ENCODE measurements at places on chromosomes 11 and 22.

DNA sequence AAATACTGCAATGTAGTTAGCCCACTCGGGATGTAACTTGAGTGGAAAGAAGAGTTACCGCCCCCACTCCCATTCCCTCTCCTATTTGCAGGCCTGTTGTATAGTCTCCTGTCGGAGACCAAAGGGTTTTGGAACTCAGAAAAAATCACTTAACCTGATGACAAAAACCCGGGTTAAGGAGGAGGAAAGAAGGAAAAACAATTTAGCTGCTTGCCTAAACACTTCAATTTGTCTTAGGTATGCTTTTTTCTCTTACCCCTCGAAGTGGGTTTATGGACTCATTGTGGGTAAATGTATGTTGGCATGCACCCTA is 2.2 kb downstream of the YAP1 start:
- DNase-seq = no peak

- no peak for DNase-seq
Observed at GRCh38 chr11:28606930-28607329, 498.7 kb downstream of the METTL15 start.

DNA sequence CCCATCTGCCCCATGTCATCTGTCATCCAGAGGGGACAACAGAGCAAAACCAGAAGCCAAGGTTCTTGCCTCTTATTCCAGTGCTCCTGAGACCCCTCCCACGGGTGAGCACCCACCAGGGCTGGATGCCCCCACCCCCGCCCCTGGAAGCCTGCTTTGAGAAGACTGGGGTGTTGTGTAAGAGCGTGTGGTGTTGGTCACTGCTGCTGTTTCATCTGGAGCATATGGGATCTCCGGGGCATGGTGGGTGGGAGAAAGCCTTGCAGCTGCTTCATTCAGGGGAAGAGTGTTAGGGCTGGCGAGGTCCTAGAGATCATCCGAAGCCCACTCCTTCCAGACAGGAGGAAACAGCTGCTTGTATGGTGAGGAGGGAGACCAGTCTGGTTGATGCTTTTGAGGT is 54.1 kb downstream of the CHRDL2 start:
- DNase-seq = no peak

- DNase-seq = no peak
Observed at GRCh38 chr11:117989351-117990102, 3.3 kb downstream of the IL10RA start.

DNA sequence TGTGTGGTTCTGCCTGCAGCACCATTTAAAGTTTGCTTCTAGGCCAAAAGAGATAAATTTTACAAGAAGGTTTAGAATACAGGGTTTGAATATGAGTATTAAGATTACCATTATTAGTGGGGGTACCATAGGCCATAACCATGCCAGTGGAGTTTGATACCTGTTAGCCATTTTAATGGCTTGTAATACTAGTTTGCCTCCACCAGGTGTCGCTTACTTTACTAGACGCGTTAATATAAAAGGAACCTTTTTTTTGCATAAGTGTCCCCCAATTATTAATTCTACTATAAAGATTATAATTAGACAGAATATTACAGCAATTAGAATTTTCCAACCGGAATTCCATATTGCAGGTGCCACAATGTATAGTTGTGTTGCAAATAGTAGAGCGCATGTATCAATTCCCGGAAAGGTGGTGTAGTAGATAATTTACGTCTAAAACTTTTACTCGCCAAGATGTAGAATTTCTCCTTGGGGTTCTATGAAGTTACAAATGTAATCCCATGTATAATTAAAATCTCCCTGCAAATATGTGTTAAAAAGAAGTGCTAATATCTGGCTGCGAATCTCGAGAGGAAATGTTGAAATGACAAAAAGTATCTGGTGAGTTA is 16.1 kb downstream of the MS4A6E start:
- DNase-seq = peak; percentile 23

GRCh38 chr11:62555464-62556107 is 9.0 kb upstream of the AHNAK start:
- DNase-seq = peak; percentile 93

GRCh38 chr11:30143098-30143705 is 87.6 kb upstream of the FSHB start:
- peak; percentile 31 for DNase-seq

DNA sequence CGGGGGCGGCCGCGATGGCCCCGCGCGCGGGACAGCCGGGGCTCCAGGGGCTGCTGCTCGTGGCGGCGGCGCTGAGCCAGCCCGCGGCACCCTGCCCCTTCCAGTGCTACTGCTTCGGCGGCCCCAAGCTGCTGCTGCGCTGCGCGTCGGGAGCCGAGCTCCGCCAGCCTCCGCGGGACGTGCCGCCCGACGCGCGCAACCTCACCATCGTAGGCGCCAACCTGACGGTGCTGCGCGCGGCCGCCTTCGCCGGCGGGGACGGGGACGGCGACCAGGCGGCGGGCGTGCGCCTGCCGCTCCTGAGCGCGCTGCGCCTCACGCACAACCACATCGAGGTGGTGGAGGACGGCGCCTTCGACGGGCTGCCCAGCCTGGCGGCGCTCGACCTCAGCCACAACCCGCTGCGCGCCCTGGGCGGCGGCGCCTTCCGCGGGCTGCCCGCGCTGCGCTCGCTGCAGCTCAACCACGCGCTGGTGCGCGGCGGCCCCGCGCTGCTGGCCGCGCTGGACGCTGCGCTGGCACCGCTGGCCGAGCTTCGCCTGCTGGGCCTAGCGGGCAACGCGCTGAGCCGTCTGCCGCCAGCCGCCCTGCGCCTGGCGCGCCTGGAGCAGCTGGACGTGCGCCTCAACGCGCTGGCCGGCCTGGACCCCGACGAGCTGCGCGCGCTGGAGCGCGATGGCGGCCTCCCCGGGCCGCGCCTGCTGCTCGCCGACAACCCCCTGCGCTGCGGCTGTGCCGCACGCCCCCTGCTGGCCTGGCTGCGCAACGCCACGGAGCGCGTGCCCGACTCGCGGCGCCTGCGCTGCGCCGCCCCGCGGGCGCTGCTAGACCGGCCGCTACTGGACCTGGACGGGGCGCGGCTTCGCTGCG is 697 bp downstream of the TPBGL start:
- peak; percentile 91 for DNase-seq

- DNase-seq = no peak
Observed at GRCh38 chr11:26741036-26741435, 19.2 kb upstream of the SLC5A12 start.

Measured in CD4-positive, alpha-beta T cell treated with Interleukin-12 subunit alpha and Interleukin-12 subunit beta, for 1 hour (primary cell).